ENCODE measurements at places on chromosomes 1 and 21.

DNA sequence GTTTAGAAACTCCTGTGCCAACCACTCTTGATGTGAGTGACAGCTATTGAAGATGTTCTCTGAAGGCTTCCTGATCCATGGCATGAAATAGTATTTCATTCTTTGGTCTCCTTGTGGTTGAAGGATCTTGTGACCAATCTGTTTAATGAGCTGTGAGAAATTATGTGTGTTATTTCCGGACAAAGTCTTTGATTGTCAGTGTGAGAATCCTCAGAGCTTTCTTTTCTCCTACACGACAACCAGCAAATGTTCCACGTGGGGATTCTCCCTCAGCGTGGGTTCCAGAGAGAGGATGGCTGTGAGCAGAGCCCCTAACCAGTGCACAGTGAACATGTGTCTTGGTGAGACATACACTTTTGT lies 45.0 kb upstream of the HOOK1 start:
- DNase-seq: no peak

- no peak for DNase-seq
These were observed 143.4 kb upstream of the HOOK1 start for GRCh38 chr1:59671066-59671952.

- DNase-seq: peak; percentile 62
These were observed 36.4 kb upstream of the ETS2 start for GRCh38 chr21:38769191-38769780.

GRCh38 chr21:41766883-41767605 lies at the start of gene RIPK4:
TSS of gene RIPK4 (minus strand) at chr21:41767052. CDS start at chr21:41767041, 11 bp downstream.
- DNase-seq: peak; percentile 26

GRCh38 chr21:29177800-29178199 lies 47.4 kb downstream of the MAP3K7CL start:
- DNase-seq: no peak

DNA sequence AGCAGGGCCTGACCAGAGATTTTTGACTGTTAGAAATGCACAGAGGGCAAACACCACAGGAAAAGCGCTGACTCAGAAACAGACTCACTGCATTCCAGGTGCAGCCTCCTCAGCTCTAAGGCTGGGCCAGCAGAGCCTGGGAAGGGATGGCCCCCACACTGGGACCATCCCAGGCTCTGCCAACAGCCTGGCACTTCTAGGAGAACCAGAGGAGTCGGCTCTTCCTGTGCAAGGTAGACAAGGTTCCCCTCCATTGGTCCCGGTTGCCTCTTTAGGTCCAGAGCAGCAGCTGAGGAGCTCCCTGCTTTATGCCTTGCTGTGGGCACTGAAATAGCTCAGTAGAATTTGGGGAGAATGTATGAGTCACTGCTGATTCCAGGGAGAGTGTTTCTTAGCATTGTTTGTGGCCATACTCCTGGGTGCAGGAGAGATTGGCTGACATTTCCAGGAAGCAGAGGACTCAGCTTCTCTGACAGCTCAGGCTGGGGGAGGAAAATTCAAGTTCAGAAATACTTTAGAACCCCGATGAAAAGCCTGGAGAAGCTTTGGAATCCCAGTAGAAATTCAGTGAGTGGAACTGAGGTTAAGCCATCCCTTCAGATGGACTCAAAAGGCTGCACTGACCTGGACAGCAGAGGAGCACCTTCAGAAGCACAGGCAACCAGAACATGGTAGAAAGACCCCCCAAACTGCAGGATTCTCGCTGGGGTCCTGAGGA lies 19.7 kb downstream of the PRAMEF1 start:
- DNase-seq: no peak

DNA sequence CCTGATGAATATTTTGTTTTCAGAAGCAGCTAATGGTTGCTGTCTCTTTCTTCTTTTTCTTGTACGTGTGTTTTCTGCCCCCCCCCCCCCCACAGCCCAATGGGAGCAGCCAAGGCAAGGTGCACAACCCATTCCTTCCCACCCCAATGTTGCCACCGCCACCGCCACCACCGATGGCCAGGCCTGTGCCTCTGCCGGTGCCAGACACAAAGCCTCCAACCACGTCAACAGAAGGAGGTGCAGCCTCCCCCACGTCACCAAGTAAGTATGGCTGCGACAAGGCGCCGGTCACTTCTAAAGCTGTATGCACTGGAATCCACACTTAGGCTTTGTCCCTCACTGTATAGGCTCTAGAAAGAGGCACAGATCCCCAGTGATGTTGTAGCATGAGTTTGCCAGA lies 318.5 kb downstream of the TM2D1 start:
- no peak for DNase-seq

GRCh38 chr1:200380589-200381021 lies 29.2 kb downstream of the ZNF281 start:
- no peak for DNase-seq

GRCh38 chr1:244615301-244615700 lies 37.6 kb upstream of the DESI2 start:
- DNase-seq: no peak

DNA sequence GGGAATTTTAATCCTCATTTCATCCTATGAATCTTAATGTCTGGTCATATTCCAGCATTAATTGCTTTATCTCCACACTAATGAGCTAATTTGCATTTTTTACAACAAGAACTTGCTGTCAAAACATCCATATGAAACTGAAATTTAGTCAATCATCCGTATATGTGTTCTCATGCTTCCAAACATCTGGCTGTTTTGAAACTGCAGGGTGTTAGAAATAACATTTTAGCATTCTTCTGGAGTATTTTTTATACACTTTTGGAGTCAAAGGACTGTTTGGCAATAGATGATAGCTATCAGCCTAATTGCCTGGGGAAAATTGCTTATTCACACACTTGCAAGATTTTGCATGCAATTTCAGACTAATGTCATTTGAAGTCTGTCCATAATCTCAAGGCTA lies 1639.3 kb downstream of the KCNT2 start:
- no peak for DNase-seq

DNA sequence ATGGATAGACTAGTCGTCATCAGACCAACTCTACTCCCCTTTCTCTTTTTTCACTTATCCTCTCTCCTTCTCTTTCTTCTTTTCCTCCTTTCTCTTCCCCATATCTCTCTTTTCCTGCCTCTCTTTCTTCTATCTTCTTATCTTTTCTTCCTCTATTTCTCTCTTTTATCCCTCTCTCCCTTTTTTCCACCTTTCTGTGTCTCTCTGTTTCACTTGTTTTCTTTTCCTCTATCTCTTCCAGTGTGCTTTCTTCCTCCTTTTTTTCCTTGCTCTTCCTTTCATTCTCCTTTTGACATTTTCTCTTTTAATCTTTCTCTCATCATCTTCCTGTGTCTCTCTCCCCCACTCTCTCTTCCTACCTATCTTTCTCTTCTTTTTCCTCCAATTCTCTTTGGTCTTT lies 159.0 kb upstream of the PTGFR start:
- no peak for DNase-seq

GRCh38 chr1:163035446-163036249 lies 33.5 kb upstream of the RGS4 start:
- DNase-seq: no peak

DNA sequence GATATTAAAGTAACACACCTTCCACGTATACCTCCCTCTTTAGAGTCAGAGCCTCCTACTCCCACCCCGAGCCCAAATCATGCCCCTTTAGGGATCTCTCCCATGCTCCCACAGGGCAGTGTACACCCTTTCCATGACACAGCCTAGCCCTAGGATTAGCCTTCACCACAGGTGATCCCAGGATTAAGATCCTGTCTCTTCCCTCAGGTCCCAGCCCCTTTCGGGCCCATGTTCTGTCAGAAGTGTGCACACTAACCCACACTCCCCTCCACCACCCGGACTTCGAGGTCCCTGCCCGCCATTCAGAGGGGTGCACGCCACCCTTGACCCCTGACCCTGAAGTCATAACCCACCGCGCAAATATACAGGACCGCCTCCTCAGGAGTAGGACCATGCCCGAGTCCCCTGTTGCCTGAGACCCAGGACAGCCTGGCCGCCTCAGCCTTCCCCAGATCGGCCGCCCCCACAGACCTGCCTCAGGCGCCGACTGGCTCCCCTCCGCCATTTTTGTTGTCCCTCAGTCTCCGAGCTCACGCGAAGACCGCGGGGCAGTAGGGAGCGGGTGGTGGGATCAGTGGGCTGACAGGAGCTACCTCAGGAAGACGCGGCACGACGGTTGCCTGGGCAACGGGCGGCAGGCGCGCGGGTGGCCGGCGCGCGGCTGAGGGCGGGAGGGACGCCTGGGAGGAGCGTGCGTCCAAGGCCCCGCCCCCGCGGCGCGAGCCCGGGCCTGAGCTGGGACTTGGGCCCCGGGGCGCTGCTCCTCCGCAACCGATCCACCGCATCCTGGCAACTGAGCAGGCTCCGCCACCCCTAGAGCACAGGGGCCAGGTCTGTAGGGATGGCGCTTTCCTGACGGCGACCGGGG lies at the start of gene AGBL4:
Gene AGBL4 (minus strand): TSS at position 663 of the 868 bp plus-strand sequence.
- peak; percentile 71 for DNase-seq

GRCh38 chr1:8870103-8870502 lies 8.4 kb downstream of the ENO1 start:
- DNase-seq: no peak

DNA sequence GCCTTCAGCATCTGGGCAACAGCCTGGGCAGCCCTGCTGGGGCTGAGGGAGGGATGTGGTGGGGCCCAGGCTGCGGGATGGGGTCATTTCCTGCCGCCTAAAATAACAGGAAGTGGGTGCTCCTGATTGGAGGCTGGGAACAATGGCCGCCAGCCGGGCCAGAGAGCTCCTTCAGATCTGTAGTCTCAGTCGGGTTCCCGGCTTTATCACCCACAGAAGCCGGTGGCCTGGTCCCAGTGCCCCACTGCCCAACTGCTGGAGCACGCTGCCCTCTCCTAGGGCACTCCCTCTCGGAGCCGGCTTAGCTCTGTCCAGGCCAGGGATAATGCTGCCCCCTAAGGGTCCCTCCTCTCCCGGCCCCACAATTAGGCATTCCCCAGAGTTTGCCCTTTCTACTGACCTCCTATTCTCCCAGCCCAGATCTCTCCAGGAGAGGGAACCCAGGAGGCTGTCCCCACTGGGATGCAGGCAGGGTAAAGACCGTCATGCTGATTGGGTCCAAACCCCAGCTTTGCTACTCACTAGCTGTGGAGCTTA lies 5.1 kb downstream of the MAP7D1 start:
- DNase-seq: peak; percentile 78

DNA sequence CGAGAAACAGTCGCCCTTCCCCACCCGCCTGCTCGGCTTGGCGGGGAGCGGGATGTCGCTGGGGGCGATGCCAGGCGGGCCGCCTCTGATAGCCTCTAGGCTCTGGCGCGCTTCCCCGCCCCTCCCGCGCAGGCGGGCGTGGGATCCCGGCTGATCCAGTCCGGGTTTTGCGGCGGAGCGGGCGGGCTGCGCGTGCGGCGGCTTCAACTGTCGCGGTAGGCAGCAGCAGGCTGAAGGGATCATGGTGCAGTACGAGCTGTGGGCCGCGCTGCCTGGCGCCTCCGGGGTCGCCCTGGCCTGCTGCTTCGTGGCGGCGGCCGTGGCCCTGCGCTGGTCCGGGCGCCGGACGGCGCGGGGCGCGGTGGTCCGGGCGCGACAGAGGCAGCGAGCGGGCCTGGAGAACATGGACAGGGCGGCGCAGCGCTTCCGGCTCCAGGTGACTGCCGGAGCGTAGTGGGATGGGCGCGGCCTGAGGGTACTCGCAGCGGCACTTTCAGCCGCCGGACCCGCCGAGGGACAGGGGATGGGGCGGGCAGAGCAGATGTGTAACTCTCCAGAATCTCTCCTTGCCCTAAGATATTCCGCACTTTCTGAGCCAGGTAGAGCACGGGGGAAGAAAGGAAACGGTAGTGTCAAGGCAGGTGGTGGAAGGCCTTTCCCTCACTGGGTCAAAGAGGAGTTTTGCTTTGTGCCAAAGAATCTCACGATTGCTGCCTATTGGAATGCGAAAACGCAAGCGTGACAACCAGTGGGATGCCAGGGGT lies at the start of gene FAAH:
Gene FAAH (plus strand): TSS at position 210 of the 764 bp plus-strand sequence. CDS start 32 bp downstream, at position 242.
- DNase-seq: peak; percentile 75

GRCh38 chr1:236854605-236854983 lies 59.5 kb downstream of the MTR start:
- no peak for DNase-seq

DNA sequence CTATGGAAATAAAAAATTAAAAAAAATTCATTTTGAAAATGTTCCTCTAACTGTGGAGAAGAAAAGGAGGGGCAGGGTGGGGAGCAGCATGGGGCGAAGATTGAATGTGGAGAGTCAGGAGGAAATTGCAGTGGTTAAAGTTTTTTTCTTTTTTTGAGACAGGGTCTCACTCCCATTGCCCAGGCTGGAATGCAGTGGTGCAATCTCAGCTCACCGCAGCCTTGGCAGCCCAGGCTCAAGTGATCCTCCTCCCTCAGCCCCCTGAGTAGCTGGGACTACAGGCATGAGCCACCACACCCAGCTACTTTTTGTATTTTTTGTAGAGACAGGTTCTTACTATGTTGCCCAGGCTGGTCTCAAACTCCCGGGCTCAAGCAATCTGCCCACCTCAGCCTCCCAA lies 67.6 kb downstream of the ADSS2 start:
- no peak for DNase-seq

DNA sequence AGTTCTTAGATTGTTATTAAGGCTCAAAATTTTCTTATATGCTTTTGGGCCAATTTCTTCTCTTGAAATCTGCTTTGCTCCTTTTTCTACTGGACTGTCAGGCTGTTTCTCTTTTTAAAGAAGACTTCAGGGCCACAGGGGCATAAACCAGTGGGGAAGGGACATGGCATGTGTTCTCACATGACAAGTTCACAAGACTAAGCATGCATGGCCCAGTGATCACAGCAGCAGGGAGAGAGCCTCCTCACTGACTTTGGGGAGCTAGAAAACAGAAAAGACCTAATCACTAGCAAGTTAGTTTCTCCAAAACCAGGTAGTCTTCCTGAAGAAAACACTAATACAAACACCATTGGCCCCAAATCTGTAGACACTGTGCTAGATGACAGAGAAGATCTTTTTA lies 64.8 kb downstream of the RAB3GAP2 start:
- no peak for DNase-seq
